ENCODE measurements at places on chromosomes 12 and 14. TPM values are rescaled to one million over a fixed set of nuclear protein-coding genes. Genes with fewer than 3 reads are reported as not detected.
A peak's percentile ranks its signal among the peaks of the same experiment; 100 is the strongest.

Gene NUAK1
- 57.9 TPM for total RNA-seq

Gene NXPH4
- 7.8 TPM for total RNA-seq

Gene VDR
- total RNA-seq = 0.17 TPM

Gene TIMM9
- total RNA-seq = 27.3 TPM

Gene SLC38A4
- 2.3 TPM for total RNA-seq

Gene IAPP
- total RNA-seq = not detected

- H3K4me1 ChIP-seq = peaks cover 12% of the 10 kb centered on the region
- H3K27ac ChIP-seq = no peak overlapping the region
These were observed 19.5 kb downstream of the GSC start for GRCh38 chr14:94750371-94750770.

GRCh38 chr12:10226731-10227130 is 14.1 kb downstream of the GABARAPL1 start:
- H3K27me3 ChIP-seq = no peaks in the 10 kb centered on the region
- peaks cover 16% of the 10 kb centered on the region for H3K36me3 ChIP-seq
- no peak overlapping the region for H3K4me3 ChIP-seq
- no peaks in the 10 kb centered on the region for H3K4me1 ChIP-seq
- DNase-seq = no peak
- H3K27ac ChIP-seq = no peak overlapping the region

- peak overlapping the region; percentile 66 for H3K4me3 ChIP-seq
- DNase-seq = peak; percentile 37
- peaks cover 38% of the 10 kb centered on the region for H3K4me1 ChIP-seq
- H3K27ac ChIP-seq = peak overlapping the region; percentile 89
These were observed 880 bp upstream of the FLRT2 start for GRCh38 chr14:85528897-85529631.

GRCh38 chr14:37320106-37320505 is 122.4 kb downstream of the MIPOL1 start:
- DNase-seq = no peak
- H3K4me1 ChIP-seq = no peaks in the 10 kb centered on the region
- no peaks in the 10 kb centered on the region for H3K27me3 ChIP-seq
- no peak overlapping the region for H3K27ac ChIP-seq
- no peaks in the 10 kb centered on the region for H3K36me3 ChIP-seq

DNA sequence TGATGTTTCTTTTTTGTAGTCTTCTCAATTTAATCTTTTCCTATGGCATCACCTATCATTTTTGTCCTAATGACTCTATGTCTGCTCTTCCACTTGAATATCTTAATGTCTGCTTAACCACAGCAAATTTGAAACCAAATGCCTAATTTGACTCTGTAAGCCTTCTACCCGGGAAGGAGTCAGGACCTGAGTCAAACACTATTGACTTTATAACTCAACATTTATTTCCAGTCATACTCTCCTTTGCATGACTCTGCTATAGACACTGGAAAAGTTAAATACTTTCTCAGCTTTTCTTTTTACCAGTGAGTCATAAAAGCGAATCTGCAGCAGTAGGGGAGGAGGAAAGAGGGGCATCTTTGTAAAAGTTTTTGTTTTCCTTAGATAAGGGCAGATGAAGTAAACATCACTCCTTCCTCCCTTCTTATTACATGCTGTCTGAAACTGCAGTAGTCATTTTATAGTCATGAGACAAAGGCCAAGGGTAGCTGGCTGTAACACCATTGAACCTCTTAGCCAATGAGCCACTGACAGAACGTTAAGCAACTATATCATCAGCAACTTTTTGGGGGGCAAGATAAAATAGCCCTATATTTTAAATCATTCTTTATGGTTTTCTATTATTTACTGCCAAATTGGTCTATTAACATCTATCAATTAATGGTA is 179.3 kb downstream of the MIPOL1 start:
- no peaks in the 10 kb centered on the region for H3K27me3 ChIP-seq
- H3K27ac ChIP-seq = no peak overlapping the region
- no peak for DNase-seq
- H3K4me3 ChIP-seq = no peak overlapping the region
- H3K36me3 ChIP-seq = no peaks in the 10 kb centered on the region
- no peaks in the 10 kb centered on the region for H3K4me1 ChIP-seq

DNA sequence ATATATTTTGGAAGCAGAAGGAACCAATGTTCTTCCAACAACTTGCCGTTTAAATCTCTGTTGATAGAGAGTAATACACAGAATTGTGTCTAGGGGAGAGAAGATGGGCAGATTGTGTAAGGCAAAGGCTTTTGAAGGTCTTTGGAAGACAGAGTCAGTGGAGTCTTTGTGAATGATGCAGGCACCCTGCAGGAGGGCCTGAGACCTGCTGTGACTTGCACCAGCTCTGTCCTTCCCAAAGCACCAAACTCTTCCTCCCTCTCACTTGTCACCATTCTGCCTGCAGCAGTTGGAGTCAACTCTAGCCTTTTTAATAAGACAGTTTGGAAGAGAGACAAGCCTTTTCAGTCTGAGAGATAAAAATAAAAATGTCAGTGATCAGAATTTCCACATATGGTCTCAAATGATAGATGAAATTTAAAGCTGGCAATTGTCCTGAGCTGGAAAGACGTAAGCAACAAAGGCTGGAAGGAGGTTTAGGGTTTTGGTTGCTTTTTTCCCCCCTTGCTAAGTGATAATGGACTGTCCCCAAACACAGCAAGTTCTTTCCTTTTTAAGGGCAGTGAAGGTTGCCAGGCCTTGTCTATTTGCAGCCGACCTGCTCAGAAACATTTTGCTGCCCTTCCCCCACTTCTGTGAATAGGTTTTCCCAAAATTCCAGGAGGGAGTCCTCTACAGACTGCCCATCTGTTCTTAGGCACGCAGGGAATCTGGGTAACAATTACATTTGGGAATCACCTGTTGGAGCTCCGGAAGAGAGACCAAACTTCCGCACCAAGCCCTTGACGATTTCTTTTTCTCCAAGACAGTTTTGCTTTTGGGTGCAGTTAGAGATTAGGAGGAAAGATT is 103.0 kb upstream of the NTF3 start:
- no peaks in the 10 kb centered on the region for H3K4me1 ChIP-seq
- no peak overlapping the region for H3K27ac ChIP-seq
- no peaks in the 10 kb centered on the region for H3K36me3 ChIP-seq
- DNase-seq = peak; percentile 69

- H3K4me1 ChIP-seq = no peaks in the 10 kb centered on the region
- DNase-seq = no peak
- H3K36me3 ChIP-seq = no peaks in the 10 kb centered on the region
- no peak overlapping the region for H3K4me3 ChIP-seq
- H3K27ac ChIP-seq = no peak overlapping the region
- no peaks in the 10 kb centered on the region for H3K27me3 ChIP-seq
These were observed 71.0 kb upstream of the CPM start for GRCh38 chr12:69003991-69004390.

- no peaks in the 10 kb centered on the region for H3K36me3 ChIP-seq
- H3K4me1 ChIP-seq = no peaks in the 10 kb centered on the region
- no peaks in the 10 kb centered on the region for H3K27me3 ChIP-seq
- no peak overlapping the region for H3K27ac ChIP-seq
These were observed 103.9 kb downstream of the ALG10 start for GRCh38 chr12:34126239-34126641.

DNA sequence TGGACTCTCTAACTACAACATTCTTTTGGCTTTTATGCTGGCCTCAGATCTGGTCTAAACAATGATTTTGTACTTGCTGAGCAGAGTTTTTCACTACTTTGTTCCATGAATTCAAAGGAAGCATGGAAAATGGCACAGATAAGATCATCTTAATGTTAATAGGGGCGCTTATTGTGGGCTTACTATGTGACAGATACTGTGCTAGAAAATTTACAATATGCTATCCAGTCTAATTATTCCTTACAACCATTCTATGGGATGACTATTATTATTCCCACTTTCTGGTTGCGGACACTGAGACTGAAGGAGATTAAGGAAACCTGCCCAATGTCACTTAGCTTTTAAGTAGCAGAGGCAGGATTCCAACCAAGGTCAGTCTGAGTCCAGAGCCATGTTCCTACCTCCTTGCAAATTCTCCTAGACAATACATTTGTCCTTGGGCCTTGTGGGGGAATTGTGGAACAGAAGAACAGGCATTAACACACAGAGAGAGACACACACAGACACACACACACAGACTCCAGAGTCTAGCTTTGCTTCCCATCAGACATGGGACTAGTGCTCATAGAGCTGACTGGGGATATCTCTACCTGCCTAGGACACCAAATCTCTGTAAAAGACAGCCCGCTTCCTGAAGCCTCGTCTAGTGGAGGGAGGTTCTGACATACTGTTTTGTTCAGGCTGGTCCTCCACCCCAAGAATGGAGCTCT is 107.7 kb downstream of the SLC38A1 start:
- no peaks in the 10 kb centered on the region for H3K4me1 ChIP-seq
- H3K36me3 ChIP-seq = no peaks in the 10 kb centered on the region
- no peak overlapping the region for H3K27ac ChIP-seq
- no peaks in the 10 kb centered on the region for H3K27me3 ChIP-seq
- no peak for DNase-seq
- H3K4me3 ChIP-seq = no peak overlapping the region

GRCh38 chr12:33988197-33988805 is 34.0 kb upstream of the ALG10 start:
- H3K4me1 ChIP-seq = no peaks in the 10 kb centered on the region
- no peaks in the 10 kb centered on the region for H3K36me3 ChIP-seq
- no peaks in the 10 kb centered on the region for H3K27me3 ChIP-seq

DNA sequence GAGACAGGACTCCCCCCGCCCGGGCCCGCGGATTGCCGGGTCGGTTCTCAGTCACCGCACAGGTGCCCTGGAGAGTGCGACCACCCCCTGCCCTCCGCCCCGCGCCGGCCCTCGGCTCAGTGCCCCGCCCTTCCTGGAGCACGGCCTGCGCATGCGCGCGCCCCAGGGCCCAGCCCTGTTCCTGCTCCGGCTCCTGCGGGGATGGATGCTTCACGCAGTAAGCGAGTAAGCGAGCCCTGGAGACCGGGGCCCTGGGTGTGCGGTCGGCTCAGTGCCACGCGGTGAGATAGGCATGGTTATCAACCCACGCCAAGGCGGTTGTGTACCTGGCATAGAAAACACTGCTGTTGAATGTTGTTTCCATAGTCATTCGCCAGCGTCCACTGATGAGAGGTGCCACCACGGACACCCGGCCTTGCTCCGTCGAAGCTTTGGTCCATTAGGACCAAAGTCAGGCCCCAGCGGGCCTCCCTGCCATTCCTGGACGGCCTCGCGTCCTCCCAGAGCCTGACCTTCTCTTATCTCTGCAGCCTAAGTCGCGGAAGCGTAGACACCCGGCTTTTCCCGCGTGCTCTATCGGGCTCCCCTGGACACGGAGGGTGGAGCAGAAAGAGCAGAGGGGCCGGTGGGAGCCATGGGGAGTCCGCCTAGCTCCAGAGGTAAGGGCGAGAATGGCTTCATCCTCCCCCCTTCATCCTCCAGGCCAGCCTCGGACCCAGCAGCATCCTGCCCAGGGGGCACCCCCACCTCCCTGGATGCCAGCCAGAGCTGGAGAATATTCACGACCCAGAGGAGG is 90.6 kb downstream of the PAPOLA start:
- peaks cover 31% of the 10 kb centered on the region for H3K4me1 ChIP-seq
- DNase-seq = no peak
- peak overlapping the region; percentile 36 for H3K4me3 ChIP-seq
- no peaks in the 10 kb centered on the region for H3K36me3 ChIP-seq
- H3K27me3 ChIP-seq = peaks cover 7% of the 10 kb centered on the region

GRCh38 chr12:106031761-106032622 is 106.8 kb downstream of the NUAK1 start:
- no peak for DNase-seq
- no peaks in the 10 kb centered on the region for H3K36me3 ChIP-seq
- H3K4me3 ChIP-seq = no peak overlapping the region
- H3K27me3 ChIP-seq = no peaks in the 10 kb centered on the region
- H3K27ac ChIP-seq = no peak overlapping the region
- H3K4me1 ChIP-seq = no peaks in the 10 kb centered on the region

GRCh38 chr14:103205541-103205906 is 82.3 kb downstream of the TNFAIP2 start:
- H3K27me3 ChIP-seq = peaks cover 26% of the 10 kb centered on the region
- H3K36me3 ChIP-seq = no peaks in the 10 kb centered on the region
- H3K27ac ChIP-seq = no peak overlapping the region
- H3K4me3 ChIP-seq = no peak overlapping the region

DNA sequence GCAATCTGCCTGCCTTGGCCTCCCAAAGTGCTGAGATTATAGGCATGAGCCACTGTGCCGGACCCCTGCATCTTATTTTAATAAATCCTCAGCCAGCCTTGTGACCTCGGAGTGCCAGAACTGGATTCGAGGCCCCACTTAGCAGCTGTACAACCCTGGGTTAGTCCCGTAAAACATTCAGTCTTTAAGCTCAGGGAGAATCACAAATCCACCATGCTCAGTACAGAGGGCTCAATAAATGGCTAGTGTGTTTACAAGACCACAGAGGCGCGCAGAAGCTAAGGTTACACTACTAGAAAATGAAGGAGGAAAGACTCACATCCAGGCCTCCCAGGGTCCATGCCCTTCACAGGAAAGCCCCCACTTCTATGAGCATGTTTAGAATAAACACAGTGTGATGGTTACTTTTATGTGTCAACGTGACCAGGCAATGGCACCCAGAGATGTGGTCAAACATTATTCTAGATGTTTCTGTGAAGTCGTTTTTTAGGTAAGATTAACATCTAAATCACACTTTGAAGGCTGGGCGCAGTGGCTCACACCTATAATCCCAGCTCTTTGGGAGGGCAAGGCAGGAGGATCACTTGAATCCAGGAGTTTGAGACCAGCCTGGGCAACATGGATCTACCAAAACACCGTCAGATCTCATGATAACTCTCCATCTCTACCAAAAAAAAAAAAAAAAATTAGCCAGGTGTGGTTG is 55.3 kb downstream of the CLMN start:
- H3K27me3 ChIP-seq = no peaks in the 10 kb centered on the region
- DNase-seq = no peak
- H3K4me1 ChIP-seq = peaks cover 7% of the 10 kb centered on the region
- no peak overlapping the region for H3K27ac ChIP-seq
- H3K4me3 ChIP-seq = no peak overlapping the region

Data from spinal cord (tissue), 10 donors.